ENCODE measurements at places on chromosomes 5 and 9.

- DNase-seq, result no peak
Observed at GRCh38 chr5:128927644-128928043, 37.6 kb upstream of the SLC27A6 start.

GRCh38 chr5:56026863-56027300, 32.1 kb upstream of the IL6ST start:
- DNase-seq, result no peak

GRCh38 chr5:9775339-9775738, 145.2 kb upstream of the TAS2R1 start:
- no peak for DNase-seq

DNA sequence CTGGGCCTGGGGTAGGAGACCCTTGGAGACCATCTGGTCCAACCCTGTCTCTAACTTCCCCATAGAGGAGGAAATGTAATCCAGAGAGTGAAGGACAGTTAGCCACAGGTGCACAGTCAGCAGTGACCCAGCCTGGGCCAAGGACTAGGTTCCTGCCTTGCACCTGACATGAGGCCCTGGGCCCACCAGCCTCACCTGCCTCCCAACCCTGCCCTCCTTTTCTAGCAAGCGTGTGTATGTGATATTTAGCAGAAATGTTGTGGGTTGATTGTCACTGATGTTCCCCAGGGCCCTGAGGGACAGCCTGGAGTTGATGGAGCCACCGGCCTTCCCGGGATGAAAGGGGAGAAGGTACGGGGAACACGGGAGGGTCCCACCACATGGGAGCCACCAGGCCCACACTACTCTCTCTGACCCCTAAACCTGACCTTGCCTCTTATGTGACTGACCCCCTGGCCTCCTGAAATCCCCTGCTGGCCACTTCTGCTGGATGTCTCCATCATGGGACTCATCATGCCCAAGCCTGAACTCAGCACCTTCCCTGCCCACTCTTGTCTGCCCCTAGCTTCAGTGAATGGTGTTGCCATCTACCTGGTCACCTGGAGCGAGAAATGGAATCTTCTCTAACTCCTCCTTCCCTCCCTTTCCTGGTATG, 79.2 kb upstream of the TGFBR1 start:
- DNase-seq, result no peak

DNA sequence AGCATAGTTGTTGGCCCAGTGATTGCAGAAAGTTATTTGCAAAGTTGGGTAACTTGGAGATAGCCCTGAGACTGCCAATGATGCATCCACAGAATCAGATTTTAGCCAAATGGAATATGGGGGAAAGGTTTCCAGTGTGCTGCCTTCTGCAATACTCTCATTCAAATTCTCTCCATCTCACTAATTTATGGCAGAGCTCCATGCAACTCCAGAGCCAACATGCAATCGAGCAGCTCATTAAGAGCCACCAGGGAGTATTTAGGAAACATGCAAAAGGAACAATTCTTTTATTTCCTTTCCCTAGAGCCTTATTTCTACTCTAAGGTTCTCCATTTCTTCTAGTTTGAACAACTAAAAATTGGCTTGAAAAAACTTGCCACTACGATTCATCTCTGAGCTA, 135.9 kb upstream of the MARCHF11 start:
- no peak for DNase-seq

DNA sequence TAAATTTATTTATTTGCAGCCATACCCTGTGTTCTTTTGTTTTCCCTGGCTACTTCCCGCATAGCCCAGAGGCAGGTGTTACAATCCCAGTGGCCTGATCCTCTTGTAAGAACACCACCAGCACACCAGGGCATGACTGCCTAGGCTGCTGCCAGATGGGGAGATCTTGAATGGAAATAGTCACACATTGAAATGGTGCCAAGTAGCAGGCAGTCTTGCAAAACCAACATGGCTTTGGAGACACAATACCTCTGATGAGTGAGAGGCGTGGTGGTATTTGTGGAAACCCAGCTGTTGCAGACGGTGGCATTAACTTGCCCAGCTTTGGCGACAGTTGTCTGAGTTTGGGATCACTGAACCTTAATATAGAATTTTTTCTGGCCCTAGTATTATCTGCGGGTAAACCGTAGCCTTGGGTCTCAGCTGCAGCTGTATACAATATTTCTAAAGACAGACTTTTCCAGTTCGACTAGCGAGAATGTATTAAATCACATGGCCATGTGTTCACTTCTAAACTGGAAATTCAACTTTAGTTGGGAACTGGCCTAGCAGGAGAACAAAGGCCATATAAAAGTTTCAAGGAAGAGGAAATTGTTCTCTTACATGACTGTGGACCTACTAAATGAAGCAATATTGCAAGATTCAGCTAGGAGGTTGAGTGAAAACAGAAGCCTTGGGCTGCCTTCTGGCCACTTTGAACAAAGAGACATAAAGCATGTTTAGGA, 277.0 kb downstream of the SMARCA2 start:
- DNase-seq, result no peak

DNA sequence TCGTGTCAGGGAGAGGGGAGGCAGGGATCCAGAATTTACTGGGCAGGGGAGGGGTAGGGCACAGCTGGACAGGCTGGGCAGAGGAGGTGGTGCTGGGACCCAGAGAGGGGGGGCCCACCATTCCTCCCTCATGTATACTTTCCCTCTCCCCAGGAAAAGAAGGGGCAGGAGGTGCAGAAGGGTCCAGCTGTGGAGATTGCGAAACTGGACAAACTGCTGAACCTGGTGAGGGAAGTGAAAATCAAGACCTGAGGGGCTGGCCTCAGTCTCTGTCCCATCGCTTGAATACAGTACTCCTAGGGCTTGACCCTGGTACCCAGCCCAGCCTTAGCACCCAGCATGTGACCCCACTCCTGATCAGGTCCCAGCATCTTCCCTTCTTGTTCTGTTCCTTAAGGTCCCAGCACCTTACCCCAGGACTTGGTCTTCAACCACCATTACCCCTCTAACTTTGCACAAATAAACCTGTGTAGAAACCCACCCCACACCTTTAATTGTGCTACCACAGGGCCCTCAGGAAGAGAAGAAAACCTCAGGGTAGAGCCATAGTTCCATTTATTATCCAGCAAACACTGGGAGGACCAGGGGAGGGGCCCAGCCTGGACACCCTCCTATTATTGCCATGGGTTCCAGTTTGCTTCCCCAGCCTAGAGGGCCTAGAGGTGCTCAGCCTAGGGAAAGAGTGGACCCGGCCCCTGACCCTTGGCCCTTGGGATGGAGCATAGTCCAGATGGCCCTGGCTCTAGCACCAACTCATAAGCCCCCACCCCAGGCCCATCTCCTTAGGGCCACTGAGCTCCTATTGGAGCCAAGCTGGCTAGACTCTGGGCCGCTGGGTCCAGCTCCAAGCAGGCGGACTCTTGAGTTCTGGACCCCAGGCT, 2.0 kb downstream of the ENHO start:
- no peak for DNase-seq

GRCh38 chr9:79562749-79563386, 8.9 kb upstream of the TLE4 start:
- DNase-seq, result no peak

GRCh38 chr5:132389585-132390286, 20.2 kb downstream of the SLC22A5 start:
- peak; percentile 76 for DNase-seq

DNA sequence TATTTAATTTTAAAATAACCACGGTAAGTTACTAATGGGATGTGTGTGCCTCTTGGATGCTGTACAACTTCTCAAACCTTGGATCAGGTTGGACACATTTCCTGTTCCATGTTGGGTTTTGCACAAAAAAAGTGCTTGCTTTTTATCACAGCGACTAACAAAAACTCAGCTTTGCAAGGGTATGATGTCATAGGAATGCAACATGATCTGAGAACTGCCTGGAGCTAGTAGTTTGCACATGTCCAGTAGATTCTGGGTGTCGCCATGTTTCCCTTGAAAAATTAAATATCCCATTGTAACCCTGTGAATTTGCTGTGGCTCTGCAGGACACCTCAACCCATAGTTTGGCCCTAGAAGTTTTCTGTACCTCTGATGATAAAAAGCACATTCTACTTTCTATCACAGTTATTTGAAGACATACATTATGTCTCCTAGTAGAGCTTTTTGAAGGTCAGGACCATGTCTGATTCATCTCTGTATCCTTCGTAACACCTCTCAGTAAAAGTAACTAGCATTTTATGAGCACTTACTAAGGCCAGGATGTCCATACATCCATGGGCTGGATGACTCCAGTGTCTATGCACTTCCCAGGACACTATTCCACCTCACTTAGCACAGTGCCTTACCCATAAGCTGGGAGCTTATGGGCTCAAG, 11.5 kb upstream of the FRMPD1 start:
- no peak for DNase-seq
